PC-3 (cell line): ENCODE measurements at places on chromosomes 2 and 18. TPM values are rescaled to one million over a fixed set of nuclear protein-coding genes. Genes with fewer than 3 reads are reported as not detected.

- no peak overlapping the region for H3K4me3 ChIP-seq
- H3K4me1 ChIP-seq: no peaks in the 10 kb centered on the region
- no peaks in the 10 kb centered on the region for H3K27me3 ChIP-seq
These were observed 315.4 kb downstream of the NCKAP5 start for GRCh38 chr2:133252780-133253355.

- H3K36me3 ChIP-seq: no peaks in the 10 kb centered on the region
- peaks cover 5% of the 10 kb centered on the region; the same call in 1 of the 2 replicates for H3K4me1 ChIP-seq
- no peak for DNase-seq
- no peak overlapping the region for H3K4me3 ChIP-seq
- H3K27me3 ChIP-seq: no peaks in the 10 kb centered on the region
- H3K27ac ChIP-seq: no peak overlapping the region
These were observed 11.4 kb downstream of the MEMO1 start for GRCh38 chr2:31999438-31999837.

DNA sequence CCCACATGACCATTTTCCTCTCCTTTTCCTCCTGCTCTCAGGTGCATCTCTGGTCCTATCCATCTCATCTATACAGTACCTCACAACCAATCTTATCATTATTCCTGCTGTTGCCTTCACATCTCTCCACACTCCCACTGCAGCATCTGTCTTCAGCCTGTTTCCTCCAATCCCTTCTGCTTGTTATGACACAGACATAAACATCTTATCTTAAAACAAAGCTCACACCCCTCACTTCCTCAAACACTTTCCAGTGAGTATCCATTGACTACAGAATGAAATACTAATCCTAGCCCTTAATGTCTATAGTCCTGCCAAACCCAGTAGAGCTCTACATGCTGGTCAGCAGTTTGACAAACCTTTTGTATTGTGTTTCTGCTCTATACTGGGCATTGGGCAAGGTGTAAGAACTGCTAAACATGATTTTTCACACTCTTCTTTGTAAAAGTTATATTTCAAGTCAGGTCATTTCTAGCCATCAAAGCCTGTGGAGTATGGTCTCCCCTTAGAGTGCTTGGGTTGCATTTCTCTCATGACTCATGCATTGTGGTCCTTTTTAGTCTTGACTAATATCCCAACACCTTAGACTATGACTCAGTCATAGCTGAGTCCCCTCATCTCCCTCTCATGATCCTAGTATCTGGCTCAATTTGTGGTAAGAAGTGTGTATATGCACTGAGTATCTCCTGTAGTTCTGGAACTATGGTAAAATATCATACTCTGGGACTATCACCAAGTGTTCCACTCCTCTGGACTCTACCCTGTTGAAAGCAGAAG is 187.0 kb downstream of the CYRIA start:
- DNase-seq: no peak
- no peaks in the 10 kb centered on the region for H3K4me1 ChIP-seq
- no peak overlapping the region for H3K4me3 ChIP-seq
- H3K27ac ChIP-seq: no peak overlapping the region
- no peaks in the 10 kb centered on the region for H3K27me3 ChIP-seq

DNA sequence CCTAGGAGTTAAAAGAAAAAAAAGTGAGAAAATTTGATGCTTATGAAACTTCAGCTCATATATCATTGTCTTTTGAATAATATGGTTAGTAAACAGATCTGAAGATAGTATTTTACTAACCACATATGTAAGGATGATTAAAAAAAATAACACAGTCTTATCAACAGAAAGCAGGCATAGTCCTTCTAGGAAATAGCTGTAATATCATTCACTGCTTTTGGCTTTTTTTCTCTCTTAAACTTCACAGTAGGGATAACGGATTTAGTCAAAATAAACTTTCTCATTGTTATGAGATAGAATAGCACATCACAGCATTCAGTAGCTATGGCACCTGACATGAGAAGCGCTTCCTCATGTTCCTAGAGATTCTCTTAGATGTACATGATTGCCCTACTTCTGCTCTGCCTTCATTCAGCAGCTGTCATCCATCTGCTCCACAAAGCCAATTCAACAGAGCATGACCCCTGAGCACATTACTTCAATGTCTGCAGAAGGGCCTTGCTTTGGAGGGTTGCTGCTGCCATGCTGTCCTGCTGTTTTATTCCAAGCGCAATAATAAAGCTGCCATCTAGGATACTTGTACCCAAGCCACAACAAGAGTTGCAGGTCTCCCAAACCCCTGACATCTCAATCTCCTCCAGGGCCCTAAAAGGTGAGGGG is 67.0 kb downstream of the TTC21B start:
- peaks cover 7% of the 10 kb centered on the region; the same call in 1 of the 2 replicates for H3K36me3 ChIP-seq
- no peak overlapping the region for H3K4me3 ChIP-seq
- no peaks in the 10 kb centered on the region for H3K4me1 ChIP-seq
- no peaks in the 10 kb centered on the region for H3K27me3 ChIP-seq

- H3K27me3 ChIP-seq: no peaks in the 10 kb centered on the region
- 0 out of 2 replicates have a peak overlapping the region, but pooled peaks have one; percentile 6 for H3K27ac ChIP-seq
- DNase-seq: peak; percentile 54
- no peaks in the 10 kb centered on the region for H3K36me3 ChIP-seq
- no peak overlapping the region for H3K4me3 ChIP-seq
- peaks cover 19% of the 10 kb centered on the region for H3K4me1 ChIP-seq
These were observed 122.5 kb upstream of the RND3 start for GRCh38 chr2:150609831-150610582.

DNA sequence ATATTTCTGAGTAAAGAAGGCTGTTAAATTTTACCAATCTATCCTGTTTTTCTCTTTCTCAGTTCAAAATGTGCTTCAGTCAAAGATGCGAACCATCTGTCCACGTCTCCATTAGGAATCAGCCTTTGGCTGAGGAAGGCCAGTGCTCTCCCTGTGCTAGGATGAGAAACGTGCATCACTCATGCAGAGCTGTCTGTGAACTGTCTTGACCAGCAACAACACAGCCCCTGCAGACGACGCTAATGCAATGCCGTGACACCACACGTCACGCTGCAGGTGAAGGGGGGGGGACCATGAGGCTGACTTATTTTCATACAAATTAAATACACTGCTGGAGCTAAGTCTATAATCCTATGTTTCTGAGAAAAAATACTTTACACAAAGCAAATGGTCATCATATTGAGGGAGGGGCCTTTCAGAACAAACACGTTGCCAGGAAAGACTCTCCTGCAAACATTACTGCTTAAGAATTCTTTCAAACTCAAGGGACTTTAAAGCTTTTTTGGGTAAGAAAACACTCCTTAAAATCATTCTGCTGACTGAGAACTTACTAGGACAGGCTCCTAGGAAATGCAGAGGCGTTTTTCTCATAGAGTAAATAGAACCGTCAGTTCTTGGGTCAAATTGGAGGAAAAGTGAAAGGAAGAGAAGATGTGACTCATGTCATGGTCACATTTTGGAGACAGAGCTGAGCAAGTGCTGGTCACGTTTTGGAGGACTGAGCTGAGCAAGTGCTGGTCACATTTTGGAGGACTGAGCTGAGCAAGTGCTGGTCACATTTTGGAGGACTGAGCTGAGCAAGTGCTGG is 97.0 kb downstream of the MBP start:
- H3K27me3 ChIP-seq: no peaks in the 10 kb centered on the region
- H3K36me3 ChIP-seq: no peaks in the 10 kb centered on the region
- peaks cover 24% of the 10 kb centered on the region for H3K4me1 ChIP-seq
- peak; percentile 83 for DNase-seq
- peak overlapping the region; percentile 95 for H3K27ac ChIP-seq

GRCh38 chr2:159208438-159208837 is 78.1 kb downstream of the WDSUB1 start:
- peaks cover 4% of the 10 kb centered on the region; the same call in 1 of the 2 replicates for H3K36me3 ChIP-seq
- no peak overlapping the region for H3K4me3 ChIP-seq
- DNase-seq: no peak
- no peaks in the 10 kb centered on the region for H3K4me1 ChIP-seq
- H3K27ac ChIP-seq: no peak overlapping the region

- H3K36me3 ChIP-seq: no peaks in the 10 kb centered on the region
- peak; percentile 31 for DNase-seq
- no peaks in the 10 kb centered on the region; the same call in 1 of the 2 replicates for H3K4me1 ChIP-seq
- H3K27me3 ChIP-seq: no peaks in the 10 kb centered on the region
These were observed 36.6 kb upstream of the IKZF2 start for GRCh38 chr2:213187833-213188532.

DNA sequence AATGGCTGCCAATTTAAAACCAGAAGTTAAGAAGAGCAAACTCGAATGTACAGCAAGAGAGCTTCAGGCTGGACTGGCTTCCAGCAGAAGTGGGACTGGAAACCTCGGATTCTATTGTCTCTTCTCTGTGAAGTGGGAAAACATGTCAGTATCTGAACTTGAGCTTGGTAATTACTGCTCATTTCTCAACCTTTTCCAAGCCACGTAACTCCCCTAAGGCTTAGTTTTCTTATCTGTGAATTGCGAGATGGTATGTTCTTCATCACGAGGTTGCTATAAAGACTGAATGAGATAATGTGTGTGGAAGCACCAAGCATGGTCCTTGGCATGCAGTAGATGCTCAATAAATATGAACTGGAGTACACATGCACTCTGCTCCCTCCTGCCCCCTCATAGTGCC is 259.4 kb upstream of the SPRED2 start:
- no peaks in the 10 kb centered on the region for H3K4me1 ChIP-seq
- no peak for DNase-seq
- no peak overlapping the region for H3K4me3 ChIP-seq
- no peaks in the 10 kb centered on the region for H3K36me3 ChIP-seq
- H3K27me3 ChIP-seq: peaks cover 86% of the 10 kb centered on the region
- no peak overlapping the region for H3K27ac ChIP-seq

DNA sequence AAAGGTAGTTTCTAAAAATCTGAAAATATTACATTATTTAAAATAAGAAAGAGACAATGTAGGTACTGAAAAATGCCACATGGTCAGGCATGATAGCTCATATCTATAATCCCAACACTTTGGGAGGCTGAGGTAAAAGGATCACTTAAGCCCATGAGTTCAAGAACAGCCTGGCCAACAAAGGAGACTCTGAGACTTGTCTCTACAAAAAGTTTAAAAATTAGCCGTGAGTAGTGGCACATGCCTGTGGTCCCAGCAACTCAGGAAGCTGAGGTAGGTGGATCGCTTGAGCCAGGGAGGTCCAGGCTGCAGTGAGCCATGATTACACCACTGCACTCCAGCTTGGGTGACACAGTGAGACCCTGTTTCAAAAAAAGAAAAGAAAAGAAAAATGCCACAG is 21.8 kb downstream of the ATAD2B start:
- DNase-seq: no peak
- H3K27me3 ChIP-seq: no peaks in the 10 kb centered on the region
- H3K27ac ChIP-seq: no peak overlapping the region
- H3K4me3 ChIP-seq: no peak overlapping the region
- no peaks in the 10 kb centered on the region for H3K36me3 ChIP-seq
- peaks cover 28% of the 10 kb centered on the region for H3K4me1 ChIP-seq

- H3K4me1 ChIP-seq: no peaks in the 10 kb centered on the region
- no peak for DNase-seq
- no peaks in the 10 kb centered on the region for H3K36me3 ChIP-seq
- H3K27ac ChIP-seq: no peak overlapping the region
- no peak overlapping the region for H3K4me3 ChIP-seq
These were observed 163.5 kb downstream of the CDH19 start for GRCh38 chr18:66440433-66440832.

DNA sequence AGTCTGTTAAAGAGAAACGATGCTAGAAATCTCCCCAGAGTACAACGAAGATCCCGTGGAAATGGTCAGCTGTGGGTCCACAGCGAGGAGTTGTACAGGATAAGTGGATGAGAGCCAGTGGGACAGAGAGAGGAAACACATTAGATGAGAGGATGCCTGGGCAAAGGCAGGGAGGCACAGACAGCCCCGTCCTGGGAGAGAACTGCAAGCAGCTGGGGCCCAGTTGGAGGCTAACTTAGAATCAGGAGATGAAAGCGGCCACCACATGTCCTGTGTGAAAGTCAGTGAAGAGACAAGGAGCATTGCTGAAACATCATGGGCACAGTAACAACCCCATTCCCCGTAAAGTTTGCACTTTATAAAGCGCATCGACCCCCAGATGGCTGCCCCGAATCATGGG is 157.5 kb downstream of the RAPGEF4 start:
- no peaks in the 10 kb centered on the region for H3K36me3 ChIP-seq
- H3K4me1 ChIP-seq: no peaks in the 10 kb centered on the region
- no peak overlapping the region for H3K4me3 ChIP-seq
- H3K27ac ChIP-seq: no peak overlapping the region

- peaks cover 12% of the 10 kb centered on the region for H3K4me1 ChIP-seq
- no peak for DNase-seq
- H3K27ac ChIP-seq: no peak overlapping the region
These were observed 290.2 kb upstream of the PARD3B start for GRCh38 chr2:204255071-204255470.

- H3K4me1 ChIP-seq: no peaks in the 10 kb centered on the region
- H3K27ac ChIP-seq: no peak overlapping the region
- H3K4me3 ChIP-seq: no peak overlapping the region
These were observed 69.8 kb downstream of the BCL2 start for GRCh38 chr18:63249771-63250170.

DNA sequence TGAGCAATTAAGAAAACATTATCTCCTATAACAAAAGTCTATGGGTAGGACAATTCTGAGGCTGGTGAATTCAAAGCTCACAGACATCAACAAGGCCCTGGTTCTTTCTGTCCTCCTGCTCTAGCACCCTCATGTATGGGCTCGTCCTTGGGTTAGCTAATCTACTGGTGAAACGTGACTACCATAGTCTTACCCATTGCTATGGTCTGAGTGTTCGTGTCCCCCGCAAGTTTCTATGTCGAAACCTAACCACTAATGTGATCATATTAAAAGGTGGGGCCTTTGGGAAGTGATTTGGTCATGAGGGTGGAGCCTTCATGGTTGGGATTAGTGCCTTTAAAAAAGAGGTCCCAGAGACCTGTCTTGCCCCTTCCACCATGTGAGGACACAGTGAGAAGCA is 564.7 kb downstream of the TNS1 start:
- no peak overlapping the region for H3K4me3 ChIP-seq
- no peak for DNase-seq
- no peaks in the 10 kb centered on the region for H3K36me3 ChIP-seq

FAM237A gene
- total RNA-seq: not detected in 2 replicates

RIT2 gene
- total RNA-seq: not detected in 2 replicates

MGAT4A gene
- total RNA-seq: 1.7 and 6.1 TPM in 2 replicates

FAP gene
- total RNA-seq: not detected in 2 replicates

UGT1A7 gene
- total RNA-seq: not detected in 2 replicates

ERMN gene
- total RNA-seq: not detected in 2 replicates

VAMP8 gene
- total RNA-seq: 141 and 142 TPM in 2 replicates

SRD5A2 gene
- total RNA-seq: 0.07 TPM in 1 of 2 replicates, not detected in the other

DYNAP gene
- total RNA-seq: not detected in 2 replicates

LIPG gene
- 9.1 and 14.8 TPM in 2 replicates for total RNA-seq
